ENCODE measurements at places on chromosomes 1 and 21. TPM values are rescaled to one million over a fixed set of nuclear protein-coding genes. Genes with fewer than 3 reads are reported as not detected.

- no peak for DNase-seq
These were observed 27.3 kb upstream of the ZZZ3 start for GRCh38 chr1:77709727-77710126.

- DNase-seq: no peak
These were observed 12.5 kb downstream of the FOXJ3 start for GRCh38 chr1:42322577-42322976.

GRCh38 chr1:2412395-2412772 lies at the start of gene PEX10:
TSS of gene PEX10 (minus strand) at chr1:2412564. CDS start at chr1:2412502, 62 bp downstream.
- peak; percentile 99 for DNase-seq

GRCh38 chr1:218479436-218480115 lies 134.4 kb downstream of the TGFB2 start:
- no peak for DNase-seq

- no peak for DNase-seq
These were observed 117.1 kb upstream of the DUSP10 start for GRCh38 chr1:221858818-221859611.

DNA sequence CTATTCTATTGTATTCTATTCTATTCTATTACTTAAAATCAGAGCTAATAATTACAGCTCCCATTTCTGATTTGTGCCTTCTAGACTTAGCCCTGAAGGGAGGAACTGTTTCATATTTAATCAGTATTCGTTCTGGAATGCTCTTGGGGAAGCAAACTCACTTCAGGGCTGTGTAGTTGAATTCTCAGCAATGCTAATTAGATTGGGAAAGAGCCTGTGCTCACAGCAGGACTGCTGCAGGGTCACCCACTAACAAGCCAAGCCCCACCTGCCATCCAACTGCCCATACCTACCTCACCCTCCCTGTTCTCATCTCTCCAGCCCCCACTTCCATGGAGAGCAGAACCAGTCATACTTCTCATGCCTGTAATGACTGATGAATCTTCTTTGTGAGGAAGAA lies 464.2 kb downstream of the PTPRU start:
- no peak for DNase-seq

The PTPN22 gene
- not detected for total RNA-seq

The TNFAIP8L2 gene
- not detected for total RNA-seq

The LCE2C gene
- not detected for total RNA-seq

The PLA2G2F gene
- not detected for total RNA-seq
